Right ventricle myocardium superior (tissue), 1 donor: ENCODE measurements at places on chromosomes 7 and 10. TPM values are rescaled to one million over a fixed set of nuclear protein-coding genes. Genes with fewer than 3 reads are reported as not detected.

DNA sequence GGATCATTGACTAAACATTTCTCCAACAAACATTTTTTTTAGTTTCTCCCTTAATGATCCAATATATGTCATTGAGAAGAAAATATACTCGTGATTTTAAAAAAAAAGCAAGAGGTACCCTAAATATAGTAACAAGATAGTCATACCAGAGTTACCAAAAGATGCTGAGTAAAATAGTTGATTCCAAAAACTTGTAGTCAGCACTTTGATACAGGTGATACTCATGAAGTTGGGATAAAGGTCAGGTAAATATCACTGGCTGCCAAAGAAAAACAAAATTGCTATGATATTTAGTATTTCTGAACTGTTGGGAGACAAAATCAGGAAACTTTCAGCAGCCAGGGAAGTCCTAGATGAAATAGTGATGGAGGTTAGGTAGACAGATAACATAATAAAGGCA, 225.3 kb downstream of the DYNC1I1 start:
- DNase-seq, result no peak

CPVL gene
- 37.5 TPM for total RNA-seq

DNA sequence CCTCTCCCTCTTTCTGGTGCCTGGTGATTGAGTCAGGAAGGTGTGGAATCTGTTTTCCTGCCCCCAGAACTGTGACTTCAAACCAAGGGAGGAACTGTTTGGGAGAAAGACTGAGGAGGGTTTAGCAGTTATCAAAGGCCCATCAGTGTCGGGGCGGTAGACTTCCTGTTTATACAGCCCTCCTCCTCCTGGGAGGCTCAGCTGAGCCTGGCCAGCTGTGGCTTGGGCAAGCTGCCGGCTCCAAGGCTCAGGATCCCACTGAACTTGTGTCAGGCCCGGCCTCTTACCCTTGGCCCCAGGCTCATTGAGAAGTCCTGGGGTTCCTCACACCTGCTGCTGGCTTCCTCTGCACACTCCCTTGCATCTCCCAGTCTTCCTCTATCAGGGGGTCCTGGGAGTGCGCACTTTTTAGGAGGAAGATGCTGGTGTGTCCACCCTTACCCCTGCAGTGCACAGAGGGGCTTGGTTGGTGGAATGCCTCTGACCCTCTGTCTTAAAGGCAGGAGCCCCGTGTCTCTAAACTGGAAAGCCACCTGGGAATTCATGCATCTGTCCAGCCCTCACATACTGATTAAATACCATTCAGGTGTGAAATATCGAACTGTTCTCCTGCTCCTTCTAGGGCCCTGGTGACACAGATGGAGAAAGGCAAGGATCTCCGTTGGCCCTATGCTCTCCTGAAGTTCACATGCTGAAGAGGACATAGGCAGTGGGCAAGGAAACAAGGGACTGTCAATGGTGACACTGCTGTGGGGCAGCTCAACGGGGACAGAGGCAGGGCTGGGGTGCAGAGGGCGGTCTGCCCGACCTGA, 32.4 kb downstream of the CXCL12 start:
- DNase-seq, result peak; percentile 85

PAX4 gene
- total RNA-seq, result not detected

GIMAP1 gene
- total RNA-seq, result 5.6 TPM

GRCh38 chr7:69652947-69653701, 54.8 kb downstream of the AUTS2 start:
- no peak for DNase-seq

PDE6C gene
- total RNA-seq, result not detected

- peak; percentile 29 for DNase-seq
Observed at GRCh38 chr7:2016021-2016631, 216.6 kb downstream of the MAD1L1 start.

TACR2 gene
- 0.24 TPM for total RNA-seq

- DNase-seq, result no peak
Observed at GRCh38 chr7:50584386-50584785, 19.2 kb upstream of the DDC start.

- peak; percentile 25 for DNase-seq
Observed at GRCh38 chr7:5630670-5631069, 150.8 kb downstream of the RNF216 start.

GRCh38 chr10:79067241-79068202, 1.2 kb upstream of the ZMIZ1 start:
- peak; percentile 93 for DNase-seq

PLEKHS1 gene
- total RNA-seq, result not detected
